ENCODE measurements at places on chromosomes 13 and 19.

GRCh38 chr19:42325896-42326771, 699 bp downstream of the MEGF8 start:
- peak; percentile 81 for DNase-seq

- no peak for DNase-seq
Observed at GRCh38 chr13:43080199-43080598, 56.8 kb downstream of the DNAJC15 start.

- DNase-seq, result no peak
Observed at GRCh38 chr13:66565279-66565678, 664.9 kb downstream of the PCDH9 start.

DNA sequence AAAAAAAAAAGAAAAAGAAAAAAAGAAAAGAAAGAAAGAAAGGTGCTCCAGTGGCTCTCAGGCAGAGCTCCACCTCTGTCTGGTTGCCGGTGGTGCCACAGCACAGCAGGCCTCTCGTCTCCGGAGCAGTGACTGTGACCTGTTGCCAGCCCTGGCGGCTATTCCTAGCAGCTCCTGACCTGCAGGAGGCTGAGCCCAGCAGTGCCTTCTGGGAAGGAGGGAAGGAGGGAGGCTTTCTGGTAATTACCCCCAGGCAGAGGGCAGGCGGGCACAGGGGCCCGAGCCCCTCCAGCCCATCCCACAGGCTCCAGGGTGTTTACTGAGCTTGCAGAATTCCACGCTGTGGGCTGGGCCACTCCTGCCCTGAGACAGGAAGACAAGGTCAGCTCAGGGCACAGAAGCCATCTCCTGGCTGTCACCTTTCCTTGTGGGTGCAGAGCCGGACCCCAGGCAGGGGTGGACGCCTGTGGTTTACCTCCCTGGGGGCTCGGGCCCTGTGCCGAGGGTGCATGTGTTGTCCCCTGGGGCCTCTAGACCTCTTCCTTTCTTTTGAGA, 77.9 kb downstream of the GNG7 start:
- peak; percentile 88 for DNase-seq

DNA sequence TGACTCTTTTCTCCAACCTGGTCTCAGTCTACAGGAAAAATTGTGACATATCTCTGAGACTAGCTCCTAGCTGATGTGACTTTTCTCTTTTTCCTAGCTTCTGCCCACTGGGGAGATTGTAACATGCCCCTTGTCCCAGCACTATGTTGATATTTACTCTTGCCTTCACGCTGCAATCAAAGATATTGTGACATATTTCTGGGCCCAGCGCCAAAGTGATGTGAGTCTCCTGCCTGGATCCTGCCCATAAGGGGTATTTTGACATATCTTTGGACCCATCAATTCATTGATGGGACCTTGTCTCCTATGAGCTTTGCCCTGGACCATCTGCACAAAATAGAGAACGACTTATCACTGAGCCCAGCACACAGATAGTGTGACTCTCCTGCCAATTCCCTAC, 41.1 kb downstream of the ZNF729 start:
- no peak for DNase-seq
